ENCODE measurements at places on chromosomes 2 and 18.

DNA sequence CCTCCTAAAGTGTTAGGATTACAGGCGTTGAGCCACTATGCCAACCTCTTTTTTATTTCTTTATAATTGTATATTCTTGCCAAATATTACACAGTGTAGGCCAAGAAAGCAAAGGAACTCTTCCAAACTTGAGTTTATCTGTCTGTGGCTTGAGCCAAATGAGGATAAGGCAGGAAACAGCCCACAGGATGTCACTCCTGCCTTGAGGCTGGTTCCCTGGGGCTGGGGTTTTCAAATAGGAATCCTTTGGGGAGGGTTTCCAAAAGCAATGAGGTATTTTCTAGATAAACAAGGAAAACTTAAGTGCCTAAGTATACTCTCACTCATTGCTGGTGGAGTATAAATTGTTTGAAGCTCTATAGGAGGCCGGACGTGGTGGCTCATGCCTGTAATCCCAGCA is 56.4 kb downstream of the ADCY3 start:
- DNase-seq: no peak

- DNase-seq: no peak
Measured at GRCh38 chr2:47237375-47238334, 82.5 kb upstream of the STPG4 start.

- no peak for DNase-seq
Measured at GRCh38 chr2:105873281-105873680, 128.6 kb downstream of the NCK2 start.

- DNase-seq: no peak
Measured at GRCh38 chr2:237714690-237715458, 83.7 kb upstream of the RBM44 start.

DNA sequence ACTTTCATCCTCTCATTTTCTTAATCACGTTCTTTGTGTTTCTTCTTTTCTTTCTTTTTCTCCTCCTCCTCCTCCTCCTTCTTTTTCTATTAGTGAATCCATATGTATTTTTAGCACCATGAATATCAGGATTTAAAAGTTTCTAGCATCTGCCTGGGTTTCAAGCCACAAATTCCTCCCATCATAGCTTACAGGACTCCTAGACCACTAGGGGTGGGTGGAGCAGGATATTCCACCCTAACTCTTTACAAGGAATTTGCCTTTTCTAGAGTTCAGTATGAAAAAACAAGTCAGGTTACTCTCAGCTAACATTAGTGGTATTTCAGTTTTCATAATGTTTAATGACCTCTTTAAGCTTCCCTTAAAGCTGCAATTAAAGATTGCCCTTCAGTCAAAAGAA is 19.1 kb upstream of the LRRTM1 start:
- DNase-seq: no peak

DNA sequence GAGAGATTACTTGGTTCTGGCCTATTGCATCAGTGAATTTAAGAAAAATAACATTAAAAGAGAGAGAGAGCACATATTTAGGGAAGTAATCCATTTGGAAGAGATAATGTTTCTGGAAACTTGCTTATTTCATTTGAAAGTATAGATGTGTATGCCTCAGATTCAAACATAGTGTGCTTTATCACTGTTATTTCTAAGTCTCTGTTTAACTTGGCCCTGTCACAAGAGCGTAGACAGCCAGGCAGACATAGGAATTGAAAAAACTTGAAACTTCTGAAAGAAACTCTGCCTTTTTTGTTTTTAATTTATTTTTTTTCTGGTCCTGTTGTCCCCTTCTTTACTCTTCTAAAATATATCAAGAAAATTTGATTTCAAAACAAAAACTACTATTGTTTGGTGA is 849.1 kb downstream of the CNTNAP5 start:
- no peak for DNase-seq

DNA sequence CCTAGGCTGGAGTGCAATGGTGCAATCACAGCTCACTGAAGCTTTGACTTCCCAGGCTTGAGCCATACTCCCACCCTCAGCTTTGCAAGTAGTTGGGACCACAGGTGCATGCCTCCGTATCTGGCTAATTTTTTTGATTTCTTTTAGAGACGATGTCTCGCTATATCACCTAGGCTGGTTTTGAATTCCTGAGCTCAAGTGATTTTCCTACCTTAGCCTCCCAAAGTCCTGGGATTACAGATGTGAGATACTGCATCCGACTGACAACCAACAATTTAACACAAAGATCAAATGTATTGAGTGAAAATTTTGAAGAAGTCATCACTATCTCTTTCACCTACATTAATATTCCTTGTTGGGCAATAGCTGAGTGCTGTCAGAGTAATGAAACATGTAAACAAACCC is 181.6 kb downstream of the MYCN start:
- no peak for DNase-seq

DNA sequence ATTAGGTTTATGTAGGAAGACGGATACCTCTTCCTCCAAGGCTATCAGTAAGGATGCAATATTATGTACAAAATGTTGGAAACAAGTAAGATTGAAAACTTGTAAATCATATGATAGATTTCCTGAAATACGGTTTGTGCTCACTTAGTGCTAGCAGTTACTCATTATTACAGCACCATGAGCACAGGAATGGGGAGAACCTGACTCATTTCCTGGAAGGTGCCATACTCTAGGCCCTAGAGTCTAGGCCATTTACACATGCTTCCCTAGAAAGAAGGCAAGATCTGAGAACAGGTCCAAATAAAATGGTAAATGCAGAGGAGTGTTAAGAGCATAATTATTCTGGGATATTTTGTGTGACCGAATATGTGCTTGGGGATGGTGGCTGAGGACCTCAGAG is 467.7 kb upstream of the CELF4 start:
- no peak for DNase-seq

GRCh38 chr2:937530-937929 is 13.1 kb upstream of the SNTG2 start:
- DNase-seq: no peak

DNA sequence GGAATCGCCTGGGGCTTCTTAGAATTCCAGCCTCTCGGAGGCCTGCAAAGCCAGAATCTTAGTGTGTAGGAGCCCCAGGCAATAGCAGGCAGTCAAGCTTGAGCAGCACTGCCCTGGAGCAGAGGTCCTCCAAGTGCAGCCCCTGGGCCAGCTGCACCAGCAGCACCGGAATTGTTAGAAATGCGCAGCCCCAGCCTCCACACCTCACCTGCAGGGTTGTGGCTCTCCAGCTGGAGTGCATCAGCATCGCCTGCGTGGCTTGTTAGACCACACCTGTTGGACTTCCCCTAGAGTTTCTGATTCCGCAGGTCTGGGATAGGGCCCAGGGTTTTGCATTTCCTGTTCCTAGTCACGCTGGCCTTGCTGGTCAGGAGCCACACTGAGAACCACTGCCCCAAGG is 100.3 kb downstream of the ASAP2 start:
- no peak for DNase-seq

GRCh38 chr18:77081390-77081778 is 51.2 kb downstream of the MBP start:
- no peak for DNase-seq

GRCh38 chr2:73235315-73236028 is 1.4 kb downstream of the CCT7 start:
- DNase-seq: no peak

GRCh38 chr18:2442006-2442405 is 129.3 kb downstream of the METTL4 start:
- no peak for DNase-seq

- no peak for DNase-seq
Measured at GRCh38 chr2:143906850-143907249, 613.1 kb downstream of the ZEB2 start.

DNA sequence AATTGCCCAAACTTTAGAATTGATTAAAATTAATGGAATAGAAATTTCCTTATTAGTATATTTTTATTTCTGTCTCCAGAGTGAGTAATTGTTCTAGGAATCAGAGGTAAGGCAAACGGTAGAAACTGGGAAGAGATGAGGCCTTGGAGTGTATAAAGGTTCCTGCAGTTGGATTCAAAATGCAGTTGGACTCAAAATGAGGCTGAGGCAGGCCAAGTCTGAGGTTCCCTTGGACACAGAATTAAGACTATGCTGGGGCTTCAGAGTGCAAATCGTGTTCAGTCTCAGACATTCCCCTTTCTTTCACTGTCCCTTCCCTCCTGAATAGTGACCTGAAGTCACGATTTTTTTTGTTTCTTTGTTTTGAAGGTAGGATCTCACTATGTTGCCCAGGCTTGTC is 746.9 kb upstream of the NRXN1 start:
- DNase-seq: no peak

- no peak for DNase-seq
Measured at GRCh38 chr18:77033575-77033974, 99.0 kb downstream of the MBP start.

- no peak for DNase-seq
Measured at GRCh38 chr18:47799376-47799775, 131.1 kb downstream of the SMAD2 start.

GRCh38 chr2:184078496-184078895 is 519.8 kb upstream of the ZNF804A start:
- no peak for DNase-seq

DNA sequence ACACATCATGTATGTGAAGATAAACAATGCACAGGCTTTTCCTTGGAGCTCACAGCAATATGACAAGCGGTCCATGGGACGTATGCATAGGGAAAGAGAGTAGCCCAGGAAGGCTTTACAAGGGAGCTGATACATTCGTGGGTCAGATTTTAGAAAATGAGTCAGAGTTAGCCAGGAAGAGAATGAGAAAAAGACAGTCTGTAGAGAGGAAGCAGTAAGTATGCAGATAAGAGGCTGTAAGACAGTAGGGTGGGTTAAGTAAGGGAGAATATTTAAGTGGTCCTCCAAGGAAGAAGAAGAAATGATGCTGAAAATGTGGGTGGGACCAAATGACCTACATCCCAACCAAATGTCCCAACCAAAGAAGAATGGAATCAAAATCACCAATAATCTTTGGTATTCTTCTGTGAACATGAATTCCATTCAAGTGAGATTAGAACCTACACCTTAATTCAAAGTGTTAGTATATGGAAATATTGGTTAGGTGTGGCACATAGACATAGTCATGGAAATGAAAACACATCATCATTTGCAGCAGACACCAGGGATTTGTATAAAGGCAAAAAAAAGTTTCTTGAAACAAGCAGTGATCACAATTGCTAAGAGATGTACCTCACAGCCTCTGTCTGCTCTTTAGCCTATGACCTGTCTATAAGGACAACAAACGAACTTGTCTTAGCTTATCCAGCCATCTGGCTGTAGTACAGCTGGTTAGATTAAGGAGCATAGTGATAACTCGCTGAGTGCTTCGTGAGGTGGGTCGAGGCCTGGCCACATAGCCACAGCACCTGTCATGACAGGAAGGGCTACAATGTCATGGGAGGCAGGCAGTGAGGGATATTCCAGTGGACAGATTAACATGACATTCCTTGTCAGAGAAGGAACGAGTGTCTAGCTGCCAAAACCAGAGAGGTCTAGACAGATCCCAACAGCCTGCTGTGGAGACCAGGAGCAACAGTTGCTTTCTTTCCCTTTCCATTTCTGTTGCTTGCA is 133.6 kb downstream of the ALK start:
- no peak for DNase-seq

DNA sequence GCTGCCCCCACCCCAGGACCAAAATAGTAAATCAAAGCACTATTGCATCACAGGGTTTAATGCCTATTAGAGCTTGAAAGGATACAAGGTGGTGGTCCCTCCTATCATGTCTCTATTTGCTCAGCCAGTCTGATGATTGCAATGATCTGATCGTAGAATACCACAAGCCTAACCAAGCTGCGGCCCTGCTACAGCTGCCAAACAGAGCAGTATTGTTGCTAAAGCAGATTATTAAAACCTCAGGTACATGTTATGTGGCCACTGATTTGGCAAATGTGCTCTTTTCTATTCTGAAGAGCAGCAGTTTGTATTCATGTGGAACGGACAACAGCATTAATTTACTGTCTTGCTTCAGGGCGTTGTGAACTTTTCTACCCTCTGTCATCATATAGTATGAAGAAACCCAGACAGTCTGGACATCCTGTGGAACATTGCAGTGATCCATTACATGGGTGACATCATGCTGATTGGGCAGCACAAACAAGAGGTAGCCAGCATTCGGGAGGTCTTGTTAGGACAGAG is 8.4 kb upstream of the VAPA start:
- no peak for DNase-seq

DNA sequence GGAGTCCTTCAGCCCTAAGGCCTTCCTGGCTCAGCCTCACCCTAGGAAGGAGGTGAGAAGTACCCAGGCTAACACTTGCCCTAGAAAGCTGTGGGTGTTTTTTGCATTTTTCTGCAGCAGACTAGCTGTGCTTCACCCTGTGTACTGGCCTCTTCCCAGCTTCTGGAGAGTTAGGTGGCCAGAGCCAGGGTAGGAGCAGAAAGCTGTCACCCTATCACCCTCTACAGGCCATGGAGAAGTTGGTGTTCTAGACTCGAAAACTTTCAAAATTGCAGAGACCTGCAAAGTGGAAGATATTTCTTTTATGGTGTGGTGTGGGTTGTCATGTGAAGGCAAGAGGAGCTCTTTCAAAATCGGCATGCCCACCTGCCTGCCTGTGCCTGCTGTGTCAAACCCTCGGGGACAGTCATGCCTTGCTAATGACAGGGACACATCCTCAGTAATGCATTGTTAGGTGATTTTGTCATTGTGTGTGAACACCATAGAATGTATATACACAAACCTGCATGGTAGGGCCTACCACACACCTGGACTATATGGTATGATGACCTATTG is 29.8 kb downstream of the EHD3 start:
- DNase-seq: no peak

DNA sequence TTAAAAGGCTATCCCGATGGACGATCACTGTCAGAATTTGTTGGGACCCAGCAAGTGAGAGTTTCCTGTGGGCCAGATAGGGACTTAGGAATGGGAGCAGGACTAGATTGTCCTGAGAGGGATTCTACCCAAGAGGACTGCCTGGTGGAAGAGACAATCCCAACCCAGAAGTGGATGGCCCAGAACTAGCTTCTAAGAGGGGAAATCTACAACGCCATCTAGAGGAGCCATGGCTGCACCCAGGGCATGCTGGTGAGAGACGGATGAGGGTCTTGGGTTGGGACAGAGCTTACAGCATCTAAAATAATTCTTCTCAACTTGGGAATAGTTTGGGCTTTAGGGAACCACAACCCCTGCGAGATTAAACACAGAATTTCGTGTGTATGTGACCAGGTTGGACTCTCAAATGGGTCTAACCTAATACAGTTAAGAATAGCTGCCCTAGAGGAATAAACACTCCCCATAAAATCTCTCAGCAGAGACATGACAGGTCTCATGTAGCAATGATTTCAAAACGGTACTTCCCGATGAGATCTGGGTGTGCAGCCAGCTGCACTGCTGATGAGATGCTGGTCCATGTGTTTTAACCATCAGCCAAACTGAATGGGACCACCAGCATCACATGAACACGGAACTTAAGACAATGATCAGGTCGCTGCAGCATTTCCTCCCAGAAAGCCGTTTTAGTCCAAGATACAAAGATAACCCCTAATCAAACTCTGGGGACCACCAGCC is 50.8 kb downstream of the CCBE1 start:
- no peak for DNase-seq
